Stimulated activated CD4-positive, alpha-beta T cell treated with anti-CD3 and anti-CD28 coated beads, Interleukin-4, amount 100 ng/mL, for 4 hours (primary cell): ENCODE measurements at places on chromosomes 2 and 18.
A peak's percentile ranks its signal among the peaks of the same experiment; 100 is the strongest.

DNA sequence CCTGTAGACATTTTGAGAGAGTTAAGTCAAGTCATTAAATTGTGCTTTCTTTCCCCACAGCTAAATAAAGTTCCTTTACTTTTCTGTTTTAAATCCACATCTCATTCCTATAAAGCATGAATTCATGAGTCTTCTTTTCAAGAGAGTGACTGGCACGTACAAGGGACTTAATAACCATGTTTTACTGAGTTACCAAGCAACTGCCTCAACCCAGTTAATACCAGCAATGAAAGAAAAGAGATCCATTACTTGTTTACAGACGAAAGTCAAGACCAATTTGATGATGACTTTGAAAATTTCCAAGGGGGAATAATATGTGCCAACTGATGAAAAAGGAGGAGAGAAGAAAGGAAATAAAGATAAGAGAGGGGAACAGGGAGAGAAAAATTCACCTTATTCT is 1082.5 kb upstream of the GYPC start:
- no peak for DNase-seq

DNA sequence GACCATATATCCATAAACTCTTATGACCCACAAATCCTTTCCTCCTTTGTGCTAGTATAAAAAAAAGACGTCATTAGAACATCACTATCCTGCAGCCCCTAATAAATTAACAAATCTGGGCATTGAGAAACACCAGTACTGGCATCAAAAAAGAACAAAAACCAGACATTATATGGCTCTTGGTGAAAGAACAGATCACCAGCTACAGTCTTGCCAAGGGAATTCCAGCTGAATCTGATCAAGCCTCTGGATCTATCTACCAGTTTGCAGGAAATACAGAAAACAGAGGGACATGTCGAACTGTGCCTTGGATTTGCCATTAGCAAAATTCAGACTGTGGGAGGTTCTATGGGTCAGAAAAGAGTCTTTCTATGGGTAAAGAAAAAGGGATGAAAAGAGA is 93.7 kb upstream of the DDX18 start:
- DNase-seq, result no peak

GRCh38 chr18:25563346-25563745 is 211.4 kb upstream of the ZNF521 start:
- no peak for DNase-seq

GRCh38 chr2:136191041-136191440 is 73.1 kb upstream of the CXCR4 start:
- DNase-seq, result no peak

DNA sequence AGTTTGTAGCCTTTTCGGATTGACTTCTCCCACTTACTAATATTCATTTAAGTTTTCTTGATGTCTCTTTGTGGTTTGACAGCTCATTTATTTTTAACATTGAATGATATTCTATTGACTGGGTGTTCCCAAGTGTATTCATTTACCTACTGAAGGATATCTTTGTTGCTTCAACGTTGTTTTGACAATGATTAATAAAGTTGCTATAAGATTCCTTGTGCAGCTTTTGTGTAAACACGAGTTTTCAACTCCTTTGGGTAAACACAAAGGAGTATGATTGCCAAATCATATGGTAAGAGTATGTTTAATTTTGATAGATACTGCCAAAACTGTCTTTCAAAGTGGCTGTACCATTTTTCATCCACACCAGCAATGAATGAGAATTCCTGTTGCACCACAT is 1200.9 kb downstream of the DSC3 start:
- DNase-seq, result no peak

DNA sequence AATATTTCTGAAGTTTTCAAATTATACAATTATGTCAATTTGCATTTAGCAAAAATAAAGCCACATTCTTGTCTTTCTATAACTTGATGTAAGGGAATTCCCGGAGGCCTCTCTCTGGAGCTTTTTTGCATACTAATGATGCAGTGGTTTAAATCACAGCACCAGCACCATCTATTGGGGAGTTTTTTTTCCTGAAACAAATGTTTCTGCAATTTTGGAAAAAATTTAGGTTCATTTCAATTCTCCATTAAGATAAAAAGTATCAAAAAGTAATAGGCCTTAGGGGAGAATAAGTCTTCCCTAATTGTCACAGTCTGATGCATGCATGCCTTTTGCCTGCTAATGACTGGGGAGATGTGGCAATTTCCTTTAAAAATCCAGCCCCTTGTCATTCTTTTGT is 13.5 kb downstream of the CBLN2 start:
- no peak for DNase-seq

GRCh38 chr2:225911019-225911418 is 511.5 kb downstream of the NYAP2 start:
- no peak for DNase-seq

DNA sequence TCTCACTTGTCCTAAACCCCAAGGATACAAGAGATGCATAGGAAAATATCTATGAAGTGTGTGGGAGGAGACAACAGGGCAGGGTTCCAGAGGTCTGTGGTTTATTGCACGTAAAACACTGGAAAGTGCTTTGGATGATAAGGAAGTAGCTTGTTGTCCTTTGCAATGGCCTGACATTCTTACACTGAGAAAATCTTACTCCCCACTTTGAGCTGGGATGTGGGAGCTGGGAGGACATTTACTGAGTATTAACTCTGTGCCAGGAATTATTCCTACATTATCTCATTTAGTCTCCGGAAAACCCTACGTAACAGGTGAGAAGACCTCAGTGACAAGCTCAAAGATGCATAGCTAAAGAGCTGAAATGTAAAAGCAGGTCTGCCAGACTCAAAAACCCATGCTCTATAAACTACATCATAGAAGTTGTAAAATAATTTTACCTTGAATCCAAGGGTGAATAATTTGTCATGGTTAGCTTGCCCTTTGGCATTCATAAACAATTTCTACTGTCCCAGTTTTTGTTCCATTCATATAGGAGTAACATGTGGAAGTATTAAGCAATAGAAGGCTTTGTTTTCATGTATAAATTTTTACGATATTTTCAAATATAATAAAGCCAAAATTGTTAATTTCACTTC is 9.2 kb upstream of the GALNT3 start:
- no peak for DNase-seq

DNA sequence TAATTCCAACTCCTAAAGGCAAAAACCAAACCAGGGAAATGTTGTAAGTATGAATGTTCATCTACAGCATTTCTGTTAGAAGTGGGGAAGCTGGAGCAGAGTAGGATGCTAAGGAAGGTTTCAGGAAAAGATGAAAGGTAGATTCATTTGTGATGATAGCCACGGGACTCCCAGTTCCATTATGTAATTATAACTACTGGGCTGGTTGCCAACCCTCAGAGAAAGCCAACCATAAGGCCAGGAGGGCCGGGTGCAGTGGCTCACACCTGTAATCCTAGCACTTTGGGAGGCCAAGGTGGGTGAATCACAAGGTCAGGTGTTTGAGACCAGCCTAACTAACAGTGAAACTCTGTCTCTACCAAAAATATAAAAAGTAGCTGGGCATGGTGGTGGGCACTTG is 288.9 kb upstream of the ETAA1 start:
- DNase-seq, result no peak

GRCh38 chr2:68784188-68784587 is 49.6 kb downstream of the ARHGAP25 start:
- no peak for DNase-seq

- DNase-seq, result peak; percentile 65
Observed at GRCh38 chr18:44679056-44679913, 1.4 kb upstream of the SETBP1 start.

DNA sequence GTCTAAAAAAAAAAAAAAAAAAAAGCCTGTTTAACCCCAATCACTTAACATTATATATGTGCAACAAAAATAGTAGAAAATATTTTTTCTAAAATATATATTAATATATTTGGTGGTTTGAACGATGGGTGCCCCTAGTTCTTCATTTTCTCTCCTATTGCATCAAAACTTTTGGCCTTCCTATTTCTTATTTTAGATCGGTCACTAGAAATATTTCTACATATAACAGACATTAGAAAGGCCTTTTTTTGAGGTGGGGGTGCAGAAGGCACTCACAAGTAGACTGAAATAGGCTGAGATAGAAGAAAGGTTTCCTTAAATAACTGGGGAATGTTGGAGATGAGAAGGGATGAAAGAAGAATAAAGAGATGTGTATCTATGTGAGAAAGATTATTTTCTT is 49.3 kb upstream of the AP1S3 start:
- no peak for DNase-seq

GRCh38 chr2:152479282-152479681 is 144.3 kb downstream of the FMNL2 start:
- DNase-seq, result no peak

- DNase-seq, result no peak
Observed at GRCh38 chr2:191580581-191580980, 97.4 kb upstream of the NABP1 start.

DNA sequence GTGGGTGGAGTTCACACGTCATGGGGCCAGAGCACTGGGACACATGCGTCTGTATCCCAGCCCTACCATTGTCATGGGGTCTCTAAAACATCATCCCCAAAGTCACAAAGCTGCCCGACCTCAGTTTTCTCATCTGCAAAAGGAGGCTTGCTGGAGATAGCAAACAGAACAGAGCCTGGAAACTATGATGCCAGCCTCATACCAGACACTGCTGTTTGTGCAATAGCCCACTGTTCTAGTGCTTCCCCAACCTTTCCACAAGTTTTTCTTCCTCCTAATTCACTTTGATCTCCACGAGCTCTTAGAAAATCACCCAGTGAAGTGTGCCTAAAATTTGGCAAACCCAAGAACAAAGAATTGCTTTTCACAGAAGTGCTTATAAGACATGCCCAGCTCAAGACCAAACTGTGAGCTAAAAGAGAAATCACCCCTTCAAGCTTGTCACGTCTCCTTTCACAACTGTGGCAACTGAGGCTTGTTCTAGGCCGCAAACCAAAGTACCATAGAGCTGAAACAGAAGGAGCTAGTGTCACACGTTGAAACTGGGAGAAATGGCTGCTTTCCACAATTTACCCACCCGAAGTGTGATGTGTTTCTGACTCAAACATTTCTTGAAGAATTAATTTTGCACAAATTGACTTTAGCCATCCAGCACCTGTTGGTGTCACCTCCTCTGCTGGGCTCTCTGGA is 162.7 kb upstream of the ID2 start:
- no peak for DNase-seq

DNA sequence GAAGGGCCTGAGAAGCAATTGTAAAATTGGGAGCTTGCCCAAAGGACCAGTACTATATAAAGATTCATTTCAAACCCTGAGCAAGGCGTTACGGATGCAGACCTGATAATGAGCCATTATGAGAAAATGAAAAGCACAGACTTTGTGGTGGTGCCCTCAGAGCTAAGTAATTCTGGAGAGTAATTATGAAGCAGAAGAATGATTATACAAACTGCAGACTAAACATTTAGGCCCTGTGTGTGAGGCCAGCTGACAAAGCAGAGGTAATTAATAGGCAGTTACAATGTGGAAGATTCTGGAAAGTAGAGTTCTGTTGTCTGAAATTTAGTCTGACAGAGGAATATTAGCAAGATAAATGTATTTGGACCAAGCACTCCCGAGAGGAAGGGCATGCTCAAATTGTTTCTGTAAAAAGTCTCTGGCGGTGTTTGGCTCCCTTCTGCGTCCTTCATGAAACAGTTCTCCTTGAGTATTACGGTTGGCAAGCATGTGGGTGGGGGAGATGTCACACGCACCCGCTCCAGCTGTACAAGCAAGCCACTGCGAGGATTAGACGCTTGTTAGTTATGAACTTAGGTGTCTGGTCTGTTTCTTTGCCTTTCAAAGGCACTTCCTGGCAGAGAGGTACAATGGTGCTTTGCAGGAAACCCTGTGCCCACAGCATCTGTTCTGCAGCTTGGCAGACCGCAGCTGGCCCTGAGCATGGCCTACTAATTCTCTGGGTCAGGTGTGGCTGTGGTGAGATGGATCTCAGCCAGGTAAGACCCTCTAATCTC is 45.5 kb downstream of the CDC42EP3 start:
- DNase-seq, result peak; percentile 30
